ENCODE measurements at places on chromosomes 13 and 19.

- DNase-seq = no peak
Measured at GRCh38 chr13:47136504-47136941, 239.7 kb upstream of the HTR2A start.

GRCh38 chr19:30255791-30256495 lies 116.2 kb upstream of the ZNF536 start:
- no peak for DNase-seq

- DNase-seq = no peak
Measured at GRCh38 chr13:40317980-40318327, 348.5 kb downstream of the FOXO1 start.

DNA sequence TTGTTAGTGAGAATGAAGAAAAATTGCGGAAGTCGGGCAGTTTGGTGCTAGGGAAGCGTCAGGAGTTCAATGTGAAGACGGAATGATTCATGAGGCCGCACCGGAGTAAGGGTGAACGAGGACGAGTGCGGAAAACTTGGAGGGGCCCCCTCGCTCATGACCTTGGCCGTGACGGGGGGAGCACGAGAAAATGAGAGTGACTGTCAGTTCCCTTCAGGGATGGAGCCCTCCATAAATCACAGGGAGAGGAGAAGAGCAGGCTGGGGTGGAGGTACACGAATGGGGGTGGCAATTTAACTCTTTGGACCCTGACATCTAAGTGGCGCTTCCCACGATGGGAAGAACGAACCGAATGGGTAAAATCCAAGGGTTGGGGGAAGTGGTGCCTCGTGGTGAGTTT lies 486.4 kb downstream of the TSHZ3 start:
- DNase-seq = no peak

GRCh38 chr13:52665325-52665724 lies 12.7 kb downstream of the SUGT1 start:
- DNase-seq = no peak

DNA sequence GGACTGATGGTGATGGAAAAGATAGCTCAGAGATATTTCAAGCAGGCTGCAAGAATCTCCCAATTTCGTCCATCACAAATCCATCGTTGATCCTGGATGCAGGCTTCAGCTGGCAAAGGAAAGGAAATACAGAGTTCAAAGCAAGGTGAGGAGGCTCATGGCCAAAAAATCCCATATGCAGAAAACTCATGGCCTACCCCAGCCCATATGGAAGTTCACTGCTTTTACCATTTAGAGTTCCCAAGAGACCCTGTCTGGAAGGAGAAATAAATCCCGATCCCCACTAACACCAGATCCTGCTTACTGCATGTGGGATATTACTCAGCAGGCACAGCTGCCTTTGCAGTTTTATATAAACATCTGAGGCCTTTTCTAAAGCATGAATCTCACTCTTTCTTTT lies 412.9 kb upstream of the SPRY2 start:
- DNase-seq = no peak
